SHP77 treated with DMSO at 0.1 percent for 48 hours (cell line): ENCODE measurements at places on chromosomes 7 and 10.

- DNase-seq, result peak; percentile 21
Measured at GRCh38 chr10:4941540-4942330, 21.5 kb upstream of the AKR1C1 start.

DNA sequence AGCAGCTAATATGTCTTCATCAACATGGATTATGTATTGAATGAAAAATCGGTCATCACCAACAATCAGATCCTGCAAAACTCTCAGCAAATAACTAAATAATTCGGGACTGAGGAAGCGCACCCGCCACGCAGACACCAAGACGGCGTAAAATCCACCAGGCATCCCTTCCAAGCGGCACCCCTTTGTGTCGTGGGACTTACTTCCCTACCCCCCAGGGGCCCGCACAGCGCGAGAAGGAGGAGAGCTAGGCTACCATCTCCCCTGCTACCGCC is 721 bp downstream of the ARL3 start:
- no peak for DNase-seq

- DNase-seq, result no peak
Measured at GRCh38 chr10:92544296-92544695, 29.6 kb downstream of the IDE start.

DNA sequence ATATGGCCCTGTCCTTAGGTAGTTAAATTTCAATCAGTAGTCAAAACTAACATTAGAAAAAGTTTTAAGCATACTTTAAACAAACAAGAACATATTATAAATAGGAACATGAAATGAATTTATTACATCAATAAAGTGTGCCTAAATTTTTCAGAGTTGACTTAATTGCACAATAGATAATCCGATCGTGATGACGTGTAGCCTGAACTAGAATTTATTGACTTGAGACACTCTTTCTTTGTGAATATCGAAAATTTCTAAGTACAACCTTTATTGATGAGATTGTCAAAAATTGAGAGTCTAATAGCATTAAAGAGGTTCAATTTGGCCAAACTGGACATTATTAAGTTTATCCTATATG is 56.0 kb downstream of the CALD1 start:
- DNase-seq, result no peak

DNA sequence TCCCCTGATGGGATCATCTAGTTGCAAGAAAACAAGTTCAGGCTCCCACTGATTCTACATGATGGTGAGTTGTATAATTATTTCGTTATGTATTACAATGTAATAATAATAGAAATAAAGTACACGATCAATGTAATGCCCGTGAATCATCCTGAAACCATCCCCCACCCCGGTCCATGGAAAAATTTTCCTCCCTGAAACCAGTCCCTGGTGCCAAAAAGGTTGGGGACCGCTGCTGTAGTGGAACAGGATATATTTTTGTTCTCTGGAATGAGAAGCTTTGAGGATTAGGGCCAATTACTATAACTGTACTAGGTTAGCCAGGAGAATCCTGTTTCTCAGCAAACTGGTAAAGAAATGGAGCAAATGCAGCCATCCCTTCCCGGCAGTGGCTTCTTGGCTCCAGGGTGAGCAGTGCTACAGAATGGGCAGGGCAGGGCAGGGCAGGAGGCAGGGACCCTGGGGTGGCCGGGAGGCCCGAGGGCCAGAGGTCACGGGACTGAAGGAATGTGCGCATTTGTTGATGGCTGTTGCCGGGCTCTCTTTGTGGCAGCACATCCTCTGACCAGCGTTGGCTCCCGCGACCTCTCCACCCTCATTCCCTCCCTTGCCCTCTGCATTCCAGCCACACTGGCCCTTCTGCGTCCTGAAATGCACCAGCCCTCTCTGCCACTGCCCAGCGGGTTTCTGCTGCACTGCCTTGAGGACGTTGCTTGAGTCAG is 162.3 kb upstream of the NPS start:
- DNase-seq, result no peak

- DNase-seq, result no peak
Measured at GRCh38 chr7:145360511-145361100, 524.8 kb upstream of the TPK1 start.

DNA sequence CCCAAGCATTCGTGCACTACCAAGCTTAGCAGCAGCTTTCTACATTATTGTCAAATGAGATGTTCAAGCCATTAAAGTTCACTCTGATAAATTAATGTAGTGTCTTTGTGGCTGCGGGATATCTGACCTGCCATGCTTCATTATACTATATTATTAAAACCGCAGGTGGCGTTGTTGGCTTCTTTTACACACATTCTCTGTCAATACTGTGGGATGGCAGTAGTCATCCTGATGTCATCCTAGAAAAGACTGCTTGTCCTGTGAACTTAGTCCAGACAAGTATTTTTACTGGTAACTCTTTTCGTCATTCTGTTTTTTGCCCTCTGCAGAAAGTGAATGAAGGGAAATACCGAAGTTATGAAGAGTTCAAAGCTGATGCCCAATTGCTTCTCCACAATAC is 103.9 kb downstream of the ZMYND11 start:
- DNase-seq, result no peak

DNA sequence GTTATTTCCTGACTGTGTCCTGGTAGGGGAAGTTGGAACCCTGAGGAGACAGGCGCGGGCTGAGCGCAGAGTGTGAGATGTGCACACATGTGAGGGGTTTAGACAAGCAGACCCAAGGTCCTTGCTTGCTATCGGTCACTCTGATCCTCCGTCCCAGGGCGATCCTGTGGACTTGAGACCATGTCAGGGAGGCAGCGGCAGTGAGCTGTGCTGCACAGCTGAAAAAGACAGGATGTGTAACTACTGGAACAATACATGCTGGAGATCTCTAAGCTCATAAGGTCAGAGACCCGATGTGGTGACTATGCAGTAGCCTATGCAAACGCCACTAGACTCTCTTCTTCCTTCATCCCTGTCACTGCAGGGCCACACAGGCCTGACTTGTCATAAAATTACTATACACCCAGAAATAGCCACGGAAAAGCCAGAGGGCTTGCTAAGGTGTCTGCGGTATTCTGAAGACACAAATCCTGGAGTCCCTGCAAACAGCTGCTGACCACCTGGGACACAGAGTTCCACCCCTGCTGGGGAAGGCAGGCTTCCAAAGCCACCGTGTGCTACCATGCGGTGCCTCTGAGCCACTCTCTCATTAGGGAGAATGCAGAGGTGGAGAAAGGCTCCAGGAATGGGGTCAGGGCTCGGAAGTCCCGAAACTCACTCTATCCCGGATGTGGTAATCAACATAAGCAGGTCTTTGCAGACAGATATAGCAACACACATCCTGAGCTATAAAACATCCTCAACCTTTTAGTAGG is 91.1 kb upstream of the DDC start:
- DNase-seq, result no peak

DNA sequence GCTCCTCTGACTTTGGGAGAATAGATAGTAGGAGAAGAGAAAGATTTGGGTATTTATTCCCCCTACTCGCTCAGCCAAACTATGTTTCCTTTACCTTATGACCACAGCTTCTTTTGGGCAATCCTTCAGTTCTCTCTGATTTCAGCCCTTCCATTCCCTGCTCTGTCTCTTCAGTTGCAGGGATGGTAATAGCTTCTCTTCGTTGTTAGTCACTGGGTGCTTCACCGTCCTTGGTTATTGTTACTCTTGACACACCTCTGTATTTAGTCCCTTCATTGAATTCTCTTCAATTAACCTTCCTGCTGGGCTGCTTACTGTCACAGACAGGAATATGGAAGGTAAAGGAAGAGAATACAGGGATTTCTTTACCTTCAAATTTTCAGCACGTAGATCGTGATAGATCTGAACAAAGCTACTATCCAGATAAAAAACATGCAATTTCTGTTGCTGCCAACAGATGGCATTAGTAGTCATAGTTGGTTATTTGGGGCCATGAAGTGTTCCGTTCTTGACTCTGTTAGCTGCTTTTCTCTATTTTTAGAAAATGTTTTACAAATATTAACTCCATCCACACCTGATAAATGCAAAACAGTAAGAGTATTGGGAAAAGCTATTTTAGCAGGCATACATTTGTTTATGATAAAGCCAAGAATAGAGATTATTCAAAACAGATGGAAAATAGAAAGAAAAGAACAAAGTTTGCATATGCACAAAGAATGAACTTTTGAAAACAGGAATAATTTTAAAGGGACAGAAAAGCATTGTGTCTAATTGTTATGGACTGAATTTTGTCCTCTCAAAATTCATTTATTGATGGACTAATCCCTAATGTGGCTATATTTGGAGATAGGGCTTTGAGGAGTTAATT is 14.0 kb upstream of the PTTG1IP2 start:
- DNase-seq, result peak; percentile 43

- DNase-seq, result no peak
Measured at GRCh38 chr7:5429857-5430611, 6.4 kb upstream of the TNRC18 start.

DNA sequence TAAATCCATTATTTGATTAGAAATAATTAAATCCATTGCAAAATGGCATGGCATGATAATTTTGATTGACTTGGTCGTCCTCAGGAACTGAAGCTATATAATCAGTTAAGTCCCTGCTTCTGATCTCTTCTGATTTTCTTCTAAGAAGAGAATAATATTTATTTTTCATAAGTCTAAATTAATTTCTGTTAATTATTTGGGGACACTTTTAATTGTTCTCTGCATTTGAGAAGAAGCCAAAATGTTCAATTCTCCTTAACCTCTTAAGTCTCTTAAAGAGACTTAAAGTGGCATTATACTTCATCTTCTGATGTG is 67.2 kb downstream of the CAV1 start:
- no peak for DNase-seq

DNA sequence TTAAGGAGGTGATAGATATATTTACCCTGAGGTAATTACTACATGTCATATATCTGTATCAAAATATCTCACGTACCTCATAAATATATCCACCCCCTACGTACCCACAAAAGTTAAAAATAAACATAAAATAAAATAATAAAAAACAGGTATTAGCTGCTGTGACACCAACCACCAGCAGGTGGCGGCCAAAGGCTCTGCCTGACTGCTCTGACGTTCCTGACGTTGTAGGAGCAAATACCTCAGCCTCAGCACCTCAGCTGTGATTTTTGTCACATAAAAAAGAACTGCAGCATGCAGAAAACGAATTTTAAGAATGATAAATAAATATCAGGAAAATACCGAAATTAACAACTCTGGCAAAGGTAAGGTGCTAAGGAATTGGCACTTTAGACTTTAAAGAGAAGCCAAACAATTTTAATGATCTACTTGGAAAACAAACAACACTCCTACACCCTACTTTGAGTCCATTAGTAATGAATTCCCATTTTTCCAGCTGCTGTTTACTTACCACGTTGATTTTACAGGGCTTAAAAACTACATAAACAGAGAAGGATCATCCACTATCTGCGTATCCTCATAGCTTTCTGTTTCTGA is 125.4 kb upstream of the TARP start:
- DNase-seq, result peak; percentile 33

DNA sequence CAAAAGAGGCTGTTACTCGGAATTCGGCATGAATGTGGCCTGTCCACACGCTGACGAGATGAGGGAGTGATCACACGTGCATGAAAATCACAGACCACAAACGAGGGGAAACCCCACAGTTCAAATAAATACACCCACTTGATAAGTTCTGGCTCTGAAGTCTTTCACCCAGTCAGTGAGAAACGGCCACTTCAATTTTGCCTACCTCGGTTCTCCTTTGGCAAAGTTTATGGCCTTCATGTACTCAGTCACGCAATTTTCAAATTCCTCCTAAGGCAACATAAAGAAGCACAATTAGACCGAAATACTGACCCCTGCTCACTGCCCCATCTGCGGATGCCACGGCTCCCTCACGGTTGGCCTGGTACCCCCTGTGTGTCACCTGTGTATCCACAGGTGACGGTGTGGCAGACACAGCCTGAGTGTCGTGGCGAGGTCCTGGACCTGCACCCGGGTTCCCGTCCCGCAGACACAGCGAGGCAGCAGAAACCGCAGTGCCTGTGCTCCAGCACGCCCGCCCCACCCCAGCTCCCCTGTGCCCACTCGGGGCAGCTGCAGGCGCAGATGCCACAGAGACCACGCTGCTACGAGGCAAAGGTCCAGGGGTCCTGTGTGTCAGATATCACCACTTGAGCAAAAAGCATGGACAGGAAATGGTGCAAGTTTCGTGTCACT is 1.4 kb downstream of the CFAP46 start:
- DNase-seq, result no peak

DNA sequence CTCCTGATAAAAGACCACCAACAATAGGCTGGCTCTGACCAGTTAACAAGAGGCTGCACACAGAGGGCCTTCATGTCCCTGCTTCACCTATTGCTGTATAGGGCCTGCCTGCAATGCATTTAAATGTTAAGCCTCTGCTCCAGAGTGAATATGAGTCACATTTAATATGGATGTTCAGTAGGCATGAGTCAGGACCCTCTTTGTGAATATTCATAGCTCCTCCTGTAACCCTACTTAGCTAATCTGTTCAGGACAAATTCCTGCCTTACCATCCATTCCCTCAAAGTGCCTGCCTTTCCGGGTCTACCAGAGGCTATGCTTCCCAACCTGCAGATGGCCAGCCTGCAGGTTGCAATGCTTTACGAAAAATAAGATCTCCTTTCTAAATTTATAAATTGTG is 32.5 kb downstream of the ARHGAP22 start:
- DNase-seq, result no peak

GRCh38 chr10:52769966-52770365 is 2.6 kb downstream of the MBL2 start:
- no peak for DNase-seq

DNA sequence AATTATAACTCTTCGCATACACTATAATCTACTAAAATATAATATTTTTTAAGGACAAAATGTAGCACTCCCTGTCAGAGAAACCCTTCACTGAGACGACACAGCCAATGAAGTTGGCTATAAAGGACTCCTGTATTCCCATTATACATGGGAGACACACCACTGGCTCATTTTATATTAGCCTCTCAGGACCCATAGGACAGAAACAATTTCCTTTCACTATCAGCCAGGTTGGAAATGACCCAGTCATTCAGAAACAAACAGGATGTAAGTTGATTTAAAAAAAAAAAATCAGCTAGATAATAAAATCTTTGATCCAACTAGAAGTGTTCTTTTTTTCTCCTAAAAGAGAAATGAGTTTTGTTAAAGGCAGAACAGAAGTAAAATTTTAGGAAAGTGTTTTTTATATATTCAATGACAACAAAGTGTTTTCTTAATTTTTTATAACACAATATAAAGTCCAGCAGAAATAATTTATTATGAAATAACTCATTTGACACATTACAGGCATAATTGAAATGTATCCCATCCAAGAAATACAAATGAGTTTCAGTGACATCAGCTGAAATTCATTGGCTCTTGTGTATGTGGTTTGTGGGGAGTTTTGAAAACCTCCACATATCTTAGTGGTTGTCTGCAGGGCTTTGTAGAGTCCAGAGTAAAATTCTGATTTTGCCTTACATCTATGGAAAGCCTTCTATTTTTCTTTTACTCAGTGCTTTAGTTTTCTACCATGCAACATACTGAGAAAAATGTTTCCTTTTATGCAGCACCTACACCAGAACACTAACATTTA is 64.1 kb downstream of the CTTNBP2 start:
- DNase-seq, result no peak
